ENCODE measurements at places on chromosomes 1 and 21. TPM values are rescaled to one million over a fixed set of nuclear protein-coding genes. Genes with fewer than 3 reads are reported as not detected.
A peak's percentile ranks its signal among the peaks of the same experiment; 100 is the strongest.

- DNase-seq: no peak
These were observed 33.8 kb upstream of the KCNQ4 start for GRCh38 chr1:40749817-40750216.

DNA sequence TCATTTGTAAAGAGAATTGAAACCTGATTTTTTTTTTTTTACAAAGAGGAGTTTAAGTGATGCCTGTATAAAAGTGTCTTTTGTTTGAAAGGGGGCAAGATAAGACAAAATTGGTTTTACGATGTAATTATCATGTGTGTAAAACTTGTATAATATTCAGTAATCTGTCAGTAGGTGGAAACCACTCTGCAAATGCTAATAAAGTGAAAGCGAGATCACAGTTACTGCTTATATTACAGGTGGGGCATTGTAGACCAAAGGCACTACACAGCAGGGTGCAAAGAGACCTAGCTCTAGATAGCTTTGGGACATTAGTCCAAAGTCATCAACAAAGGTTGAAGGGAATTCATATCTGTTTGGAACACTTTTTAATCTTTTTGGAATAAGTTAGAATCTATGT, 174.2 kb downstream of the LHX8 start:
- DNase-seq: no peak

DNA sequence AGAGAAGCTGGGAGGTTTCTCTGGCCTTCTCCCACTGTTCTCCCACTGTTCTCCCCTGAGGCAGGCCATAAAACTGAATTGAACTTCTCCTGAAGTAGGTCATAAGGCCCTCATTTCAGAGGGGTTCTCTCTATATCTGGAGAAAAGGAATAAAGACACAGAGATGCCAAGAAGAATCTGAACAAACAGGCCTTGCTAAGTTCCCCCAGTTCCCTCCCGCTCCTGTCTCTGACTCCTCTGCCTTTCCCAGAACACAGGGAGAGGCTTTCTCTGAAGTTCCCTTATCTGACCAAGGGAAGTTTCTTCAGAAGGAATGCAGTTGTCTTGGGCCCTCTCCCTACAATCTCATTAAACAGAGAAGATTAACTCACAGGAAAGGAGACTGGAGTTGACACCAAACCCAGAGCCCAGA, 83.4 kb downstream of the SLC16A1 start:
- peak; percentile 36 for DNase-seq

DNA sequence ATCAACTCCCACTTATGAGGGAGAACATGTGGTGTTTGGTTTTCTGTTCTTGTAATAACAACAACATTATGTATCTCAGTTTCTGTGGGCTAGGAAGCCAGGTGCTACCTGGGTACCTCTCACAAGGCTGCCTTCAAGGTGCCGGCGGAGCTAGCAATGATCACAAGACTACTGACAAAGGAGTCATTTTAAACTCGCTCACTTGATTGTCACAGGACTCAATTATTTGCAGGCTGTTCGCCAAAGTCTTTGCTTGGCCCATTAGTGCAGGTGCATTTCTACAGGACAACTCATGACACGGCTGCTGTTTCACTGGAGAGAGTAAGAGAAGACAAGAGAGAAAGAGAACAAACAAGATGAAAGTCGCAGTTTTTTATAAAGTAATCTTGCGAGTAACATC, 1237.4 kb upstream of the TMPRSS15 start:
- no peak for DNase-seq

- no peak for DNase-seq
These were observed 104.0 kb downstream of the BRINP2 start for GRCh38 chr1:177274687-177275211.

- no peak for DNase-seq
These were observed 773.2 kb upstream of the ADAMTS5 start for GRCh38 chr21:27740084-27740483.

GRCh38 chr1:151238467-151238739, 16.1 kb upstream of the PSMD4 start:
- DNase-seq: no peak

- no peak for DNase-seq
These were observed 1.0 kb downstream of the FAM78B start for GRCh38 chr1:166165661-166166328.

DNA sequence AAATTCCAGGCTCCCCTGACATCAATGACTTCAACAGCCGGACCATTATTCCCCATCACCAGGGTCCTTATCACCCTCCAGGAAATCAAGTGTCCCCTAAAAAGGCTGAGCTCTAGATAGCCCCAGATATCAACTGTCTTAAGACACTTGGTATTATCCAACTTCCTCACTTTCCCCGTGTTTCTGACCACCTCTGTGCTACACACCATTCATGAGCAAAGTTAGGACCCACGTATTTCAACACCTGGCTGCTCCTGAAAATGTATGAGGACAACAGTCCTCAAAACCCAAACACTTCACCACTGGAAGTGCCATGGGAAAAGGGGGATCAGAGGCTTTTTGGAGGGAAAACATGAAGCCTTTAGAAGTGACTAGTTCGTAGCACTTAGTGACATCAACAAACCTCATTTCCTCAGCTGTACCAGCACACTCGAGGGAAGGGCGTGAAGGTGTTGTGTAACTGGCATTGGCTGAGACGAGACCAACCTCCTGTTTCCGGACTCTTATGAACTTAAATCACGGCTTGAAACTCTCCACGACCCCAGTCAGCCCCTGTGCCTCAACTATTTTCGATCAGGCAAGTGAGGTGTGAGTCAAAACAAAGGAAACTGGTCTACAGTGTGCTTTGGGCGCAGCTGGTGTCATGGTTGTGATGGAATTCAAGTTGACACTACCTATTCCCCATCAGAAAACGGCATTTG, 4.1 kb upstream of the CHD5 start:
- no peak for DNase-seq

GRCh38 chr1:53984726-53985125, 33.3 kb downstream of the LDLRAD1 start:
- no peak for DNase-seq

DNA sequence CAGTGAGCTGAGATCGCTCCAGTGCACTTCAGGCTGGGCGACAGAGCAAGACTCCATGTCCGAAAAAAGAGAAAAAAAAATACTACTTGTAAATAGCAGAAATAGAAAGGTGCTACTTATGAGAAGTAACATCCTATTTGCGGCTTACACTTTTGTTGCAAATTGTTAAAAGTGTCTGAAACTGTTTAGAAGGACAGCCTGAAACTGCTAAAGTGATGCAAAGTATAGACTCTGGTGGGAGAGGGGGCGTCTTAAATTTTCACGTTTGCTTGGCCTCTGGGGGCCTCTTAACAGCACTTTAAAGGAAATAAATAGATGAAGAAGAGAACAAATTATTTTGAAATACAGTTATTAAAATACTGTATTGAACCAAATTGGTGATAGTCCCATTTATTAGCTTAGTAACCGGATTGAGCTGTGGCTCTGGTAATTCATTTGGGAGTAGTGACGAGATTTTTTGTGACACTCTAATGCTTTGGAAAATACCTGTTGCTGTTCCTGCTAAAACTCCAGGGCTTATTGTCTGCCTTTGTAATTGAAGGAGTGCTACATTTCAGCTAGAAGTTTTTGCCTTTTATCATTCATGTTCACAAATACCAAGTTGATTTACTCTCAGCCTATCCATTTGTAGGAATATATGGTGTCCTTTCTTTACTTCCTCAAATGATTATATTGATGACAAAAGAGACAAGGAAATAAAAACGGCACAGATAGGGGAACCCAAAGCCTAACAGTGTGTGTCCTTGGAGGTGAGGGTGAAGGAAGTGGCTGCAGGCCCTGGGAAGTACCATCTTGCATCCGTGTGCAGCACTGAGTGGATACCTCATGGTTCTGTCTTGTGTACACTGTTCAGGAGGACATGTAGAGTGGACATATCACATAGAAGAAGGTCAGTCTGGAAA, 6.2 kb downstream of the PKNOX1 start:
- DNase-seq: no peak

GRCh38 chr1:211503542-211503941, 11.6 kb upstream of the RD3 start:
- DNase-seq: no peak

GRCh38 chr1:89812992-89813391, 7.8 kb upstream of the LRRC8D start:
- DNase-seq: no peak

DNA sequence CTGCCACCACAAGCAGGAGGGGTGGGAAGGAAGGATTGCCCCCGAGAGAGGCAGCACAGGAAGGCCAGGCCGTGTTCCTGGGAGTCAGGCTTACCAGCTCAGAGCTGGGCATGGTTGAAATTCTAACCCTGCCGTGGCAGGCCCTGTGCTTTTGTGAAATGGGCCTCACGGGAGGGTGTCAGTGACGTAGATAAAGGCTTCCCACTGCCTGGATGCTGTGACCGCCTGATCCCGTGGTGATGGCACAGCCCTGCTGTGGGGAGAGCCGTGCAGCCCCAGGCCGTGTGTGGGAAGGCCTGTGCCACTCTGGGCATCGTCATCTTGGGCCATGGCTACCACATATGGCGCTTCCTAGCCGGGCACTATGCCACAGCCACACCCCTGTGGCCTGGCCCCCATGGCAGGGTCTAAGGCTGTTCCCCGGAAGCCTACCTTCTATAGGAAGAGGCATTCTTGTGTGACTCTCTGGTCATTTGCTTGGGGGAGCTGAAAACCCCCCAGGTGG, 161.3 kb downstream of the PCBP3 start:
- DNase-seq: no peak

- no peak for DNase-seq
These were observed 9.0 kb upstream of the SH3GLB1 start for GRCh38 chr1:86695400-86695799.

Gene SLC2A5
- 1.5 TPM for total RNA-seq

Gene FMO5
- total RNA-seq: 0.62 TPM

Gene ADGRB2
- 7.7 TPM for total RNA-seq

Gene TYW3
- total RNA-seq: 24.4 TPM

Gene SYPL2
- 28.9 TPM for total RNA-seq

Gene PIGR
- 0.22 TPM for total RNA-seq

Gene DTL
- total RNA-seq: 0.48 TPM

Gene DUSP23
- 12.7 TPM for total RNA-seq
